Stimulated activated CD4-positive, alpha-beta T cell treated with anti-CD3 and anti-CD28 coated beads, Interleukin-1b, Interleukin-23, amount 100 ng/mL, for 24 hours (primary cell): ENCODE measurements at places on chromosomes 4 and X.

GRCh38 chr4:110003401-110004187 is 90.9 kb downstream of the EGF start:
- DNase-seq: no peak

DNA sequence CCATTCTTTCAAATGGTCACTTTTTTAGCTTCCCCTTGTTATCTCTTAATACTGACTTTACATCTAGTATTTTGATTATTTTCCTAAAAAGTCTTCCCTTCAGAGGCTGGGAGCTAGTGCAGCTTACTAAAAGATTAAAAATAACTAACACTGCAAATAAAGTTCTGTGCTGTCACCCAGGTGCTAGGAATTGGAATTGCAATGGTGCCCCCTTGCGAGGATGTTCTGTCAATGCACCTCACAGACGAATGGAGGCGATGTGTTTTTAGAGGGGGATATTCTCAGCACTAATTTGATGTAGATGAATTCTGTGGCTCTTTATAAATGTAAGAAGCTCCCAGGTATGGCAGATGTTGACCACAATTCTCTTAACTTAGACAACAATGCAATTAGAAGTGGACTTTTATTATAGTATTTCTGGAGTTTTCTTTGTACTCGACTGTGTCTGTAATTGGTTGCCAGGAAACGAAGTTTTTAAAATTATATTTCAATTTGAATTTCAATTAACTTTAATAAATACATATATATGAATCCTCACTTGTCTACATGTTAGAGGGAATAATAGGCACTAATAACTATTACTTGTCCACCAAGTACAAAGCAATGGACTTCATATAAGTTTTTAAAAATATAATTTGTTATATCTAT is 22.0 kb upstream of the SMIM31 start:
- peak; percentile 30 for DNase-seq

DNA sequence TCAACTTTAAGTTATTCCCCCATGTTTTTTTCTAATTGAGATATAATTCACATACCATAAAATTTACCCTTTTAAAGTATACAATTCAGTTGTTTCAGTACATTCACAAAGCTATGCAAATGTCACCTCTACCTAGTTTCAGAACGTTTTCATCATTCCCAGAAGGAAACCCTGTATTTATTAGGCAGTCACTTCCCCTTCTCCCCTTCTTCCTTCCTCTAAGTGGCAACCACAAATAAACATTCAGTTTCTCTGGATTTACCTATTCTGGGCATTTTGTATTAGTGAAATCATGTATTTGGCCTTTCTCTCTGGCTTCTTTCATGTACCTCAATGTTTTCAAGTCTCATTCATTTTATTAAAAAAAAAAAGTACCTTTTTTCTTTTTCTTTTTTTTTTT is 101.9 kb downstream of the TET2 start:
- DNase-seq: no peak

- no peak for DNase-seq
Observed at GRCh38 chr4:134687646-134688628, 486.3 kb upstream of the PABPC4L start.

- DNase-seq: no peak
Observed at GRCh38 chr4:123807866-123808265, 411.3 kb downstream of the SPRY1 start.
